ENCODE measurements at places on chromosomes 7 and 10.

DNA sequence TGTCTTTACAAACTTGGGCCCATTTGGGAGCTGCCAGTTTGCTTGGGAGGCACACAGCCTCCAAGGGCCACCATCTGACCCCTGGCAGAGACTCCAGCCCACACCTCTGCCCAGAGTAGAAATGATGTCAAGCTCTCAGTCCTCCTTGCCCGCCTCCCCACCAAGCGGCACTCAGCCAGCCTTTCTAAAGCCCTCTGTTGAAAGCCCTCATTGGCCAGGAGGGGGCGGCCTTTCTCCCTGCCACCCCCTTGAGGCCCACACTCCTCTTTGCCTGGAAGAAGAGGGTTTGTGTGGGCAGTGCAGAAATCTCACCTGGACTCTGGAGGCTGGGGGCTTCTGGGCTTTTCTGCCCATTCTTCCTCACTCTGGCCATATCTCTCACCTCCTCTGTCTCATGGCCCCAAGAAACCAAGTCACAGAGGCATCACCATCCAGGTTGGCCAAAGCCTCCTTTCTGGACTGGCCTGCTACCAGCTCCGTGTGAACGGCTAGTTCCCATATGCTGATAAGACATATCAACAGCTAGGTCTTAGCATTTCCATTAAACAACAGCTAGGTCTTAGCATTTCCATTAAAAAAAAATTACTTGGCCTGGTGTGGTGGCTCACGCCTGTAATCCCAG, 36.1 kb downstream of the UBTD1 start:
- peak; percentile 37 for DNase-seq

GRCh38 chr10:24695452-24695851, 28.2 kb downstream of the ARHGAP21 start:
- no peak for DNase-seq

- DNase-seq: no peak
Measured at GRCh38 chr7:87223666-87224065, 4.1 kb upstream of the TMEM243 start.

DNA sequence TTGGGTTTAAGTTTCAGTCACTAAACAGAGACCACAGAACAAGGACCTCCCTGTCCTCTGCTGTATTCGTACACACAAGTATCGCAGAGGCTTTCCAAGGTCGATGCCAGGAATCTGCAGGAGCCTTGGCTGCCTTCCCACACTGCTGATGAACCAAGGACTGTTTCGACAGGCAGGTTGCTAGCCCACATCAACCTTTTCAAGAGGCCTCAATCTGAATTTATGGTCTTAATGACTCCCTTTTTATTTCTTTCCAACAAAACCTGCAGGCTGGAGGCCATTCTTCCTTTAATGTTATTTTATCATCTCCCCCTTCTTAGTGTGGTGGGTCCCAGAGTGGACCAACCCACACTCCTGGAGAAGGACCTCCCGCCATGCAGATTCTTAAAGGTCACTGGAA, 45.6 kb downstream of the JCAD start:
- DNase-seq: no peak

GRCh38 chr10:17229717-17229966, 1.6 kb downstream of the VIM start:
- DNase-seq: peak; percentile 12

GRCh38 chr7:156478486-156478885, 162.1 kb upstream of the RNF32 start:
- no peak for DNase-seq

- no peak for DNase-seq
Measured at GRCh38 chr7:44615149-44615611, 8.8 kb downstream of the OGDH start.

DNA sequence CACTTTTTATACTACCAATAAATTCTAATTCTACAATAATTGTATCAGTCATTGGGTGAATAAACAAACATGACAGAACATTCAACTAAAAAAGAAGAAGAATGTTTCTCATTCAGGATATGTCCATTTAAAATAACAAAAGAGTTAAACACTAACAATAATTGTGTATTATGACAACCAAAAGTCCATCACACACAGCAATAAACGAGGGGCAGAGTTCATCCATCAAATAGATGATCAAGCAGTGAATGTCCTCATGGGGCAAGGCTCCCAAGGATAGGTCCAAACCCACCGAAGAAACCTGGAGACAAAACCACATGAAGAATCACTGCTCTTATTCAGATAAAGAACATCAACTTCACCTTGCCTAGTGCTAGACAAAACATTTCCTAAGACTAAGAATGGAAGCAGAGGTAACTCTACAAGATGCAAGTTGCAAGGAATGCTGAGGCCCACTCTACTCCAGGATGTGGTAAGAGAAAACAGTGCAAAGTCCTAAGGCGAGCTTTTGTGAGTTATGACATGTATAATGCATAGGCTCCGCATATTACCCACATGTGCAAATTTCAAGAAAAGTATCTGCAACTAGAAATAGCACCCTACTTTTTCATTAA, 115.1 kb downstream of the PARD3 start:
- no peak for DNase-seq

- DNase-seq: no peak
Measured at GRCh38 chr7:92750447-92750839, 85.9 kb downstream of the CDK6 start.

DNA sequence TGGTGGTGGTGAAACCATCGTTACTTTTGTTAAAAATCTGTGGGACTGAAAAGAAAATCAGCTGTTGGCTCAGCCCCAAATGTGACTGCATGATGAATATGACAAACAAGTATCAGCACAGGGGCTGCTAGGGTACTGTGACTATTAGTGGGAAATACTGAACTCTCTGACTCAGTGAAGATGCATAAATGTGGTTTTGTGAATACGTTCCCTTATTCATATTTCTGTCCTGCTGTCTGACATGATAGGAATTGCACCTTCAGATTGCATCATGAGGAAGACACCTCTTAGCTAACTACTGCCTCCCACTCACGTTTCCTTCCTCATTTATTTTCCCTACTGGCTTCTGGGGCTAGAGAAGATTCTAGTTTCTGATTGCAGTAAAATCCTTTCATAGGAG, 1.4 kb downstream of the CLEC5A start:
- no peak for DNase-seq

DNA sequence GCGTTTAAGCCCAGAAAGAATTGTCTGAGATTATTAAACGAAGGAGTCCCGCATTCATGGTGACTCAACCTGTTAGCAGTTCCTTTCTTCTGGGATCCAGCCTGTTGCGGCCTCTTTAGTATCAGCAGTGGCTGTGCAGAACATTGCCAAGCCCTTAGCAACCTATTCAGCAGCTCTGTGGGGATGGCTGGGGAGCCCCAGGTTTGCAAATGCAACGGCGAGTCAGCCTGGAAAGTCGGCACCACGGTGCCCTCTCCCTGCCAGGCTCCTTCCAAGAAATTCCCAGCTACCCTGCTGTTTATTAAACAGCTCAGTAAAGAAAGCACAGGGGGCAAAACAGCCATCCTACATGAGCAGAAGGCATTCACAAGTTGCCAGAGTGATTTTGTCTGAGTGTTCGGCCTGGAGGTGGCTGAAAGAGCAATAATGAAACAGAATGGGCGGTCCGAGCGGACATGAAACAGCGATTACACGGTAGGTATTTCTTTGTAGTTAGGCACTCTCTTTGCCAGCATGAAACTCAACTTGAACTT, 198.3 kb downstream of the BAMBI start:
- no peak for DNase-seq

DNA sequence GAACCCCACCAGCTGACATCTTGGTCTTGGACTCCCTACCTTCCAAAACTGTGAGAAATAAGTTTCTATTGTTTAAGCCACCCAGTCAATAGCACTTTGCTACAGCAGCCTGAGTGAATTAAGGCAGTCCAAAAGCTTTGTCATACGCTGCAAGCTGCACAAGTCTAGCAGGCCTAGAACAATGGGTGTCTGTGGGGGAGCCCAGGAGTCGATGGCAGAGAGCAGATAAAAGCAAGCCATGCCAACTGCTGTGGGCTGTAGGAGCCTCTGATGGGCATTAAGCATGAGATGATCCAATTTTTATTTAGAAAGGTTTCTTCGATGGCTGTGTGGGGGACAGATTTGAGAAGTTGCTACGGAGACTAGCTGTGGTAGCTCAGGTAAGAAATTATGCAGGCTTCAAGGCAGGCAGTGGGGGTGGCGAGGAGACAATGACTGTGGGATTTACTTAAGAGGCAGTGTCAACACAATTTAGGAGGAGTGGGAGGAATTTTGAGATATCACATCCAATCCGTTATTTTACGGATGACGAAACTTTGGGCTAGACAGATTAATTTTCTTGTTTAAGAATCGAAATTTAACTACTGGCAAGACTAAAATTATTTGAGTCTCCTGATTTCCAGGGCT, 110.4 kb downstream of the NRCAM start:
- no peak for DNase-seq

GRCh38 chr7:152145853-152146466, 120.5 kb downstream of the GALNT11 start:
- no peak for DNase-seq

- DNase-seq: no peak
Measured at GRCh38 chr10:4576206-4576605, 249.8 kb upstream of the AKR1E2 start.

Data from activated CD4-positive, alpha-beta T cell treated with anti-CD3 and anti-CD28 coated beads for 24 hours (primary cell).